NCI-H2081 (cell line): ENCODE measurements at places on chromosomes 12 and 14.

GRCh38 chr12:111705672-111706071 lies 19.8 kb downstream of the ACAD10 start:
- DNase-seq = no peak

DNA sequence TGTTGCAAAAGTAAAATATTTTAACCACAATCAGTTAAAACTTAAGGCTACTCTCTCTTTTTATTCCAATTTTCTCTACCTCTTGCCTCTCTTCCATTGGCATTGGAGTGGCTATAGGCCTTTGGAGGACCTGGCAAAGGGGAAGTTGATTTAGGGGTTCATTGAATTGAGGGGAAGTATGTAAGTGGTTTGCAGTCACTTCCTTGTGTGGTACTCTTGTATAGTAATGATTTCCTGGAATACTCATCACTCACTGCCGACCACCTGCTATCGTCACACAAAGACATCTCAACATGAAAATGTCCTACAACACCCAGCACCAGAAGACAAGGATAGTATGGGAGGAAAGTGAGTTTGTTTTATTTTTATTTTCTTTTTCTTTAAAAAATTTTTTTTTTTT lies 45.7 kb upstream of the CPM start:
- DNase-seq = no peak

GRCh38 chr12:132646850-132647249 lies 28.3 kb downstream of the P2RX2 start:
- no peak for DNase-seq

DNA sequence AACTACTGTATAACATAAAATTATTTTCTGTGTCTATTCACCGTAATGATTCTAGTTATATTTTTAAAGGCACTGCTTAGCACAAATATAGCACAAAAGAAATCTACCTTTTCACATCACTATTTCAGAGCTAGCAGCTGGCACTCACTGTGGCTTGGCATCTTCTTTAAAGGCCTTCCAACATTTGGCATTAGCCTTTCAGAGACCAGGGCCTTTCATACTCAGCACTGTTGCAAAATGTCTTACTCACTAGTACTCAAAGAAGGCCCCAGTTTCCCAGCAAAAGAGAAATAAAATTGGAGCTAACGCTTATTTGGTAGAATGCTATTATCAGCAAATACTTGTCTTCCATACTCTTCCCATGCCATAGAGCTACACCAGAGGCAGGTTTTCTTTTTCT lies 238.4 kb downstream of the MED13L start:
- no peak for DNase-seq

- DNase-seq = no peak
Measured at GRCh38 chr12:15732341-15733061, 56.7 kb downstream of the EPS8 start.

DNA sequence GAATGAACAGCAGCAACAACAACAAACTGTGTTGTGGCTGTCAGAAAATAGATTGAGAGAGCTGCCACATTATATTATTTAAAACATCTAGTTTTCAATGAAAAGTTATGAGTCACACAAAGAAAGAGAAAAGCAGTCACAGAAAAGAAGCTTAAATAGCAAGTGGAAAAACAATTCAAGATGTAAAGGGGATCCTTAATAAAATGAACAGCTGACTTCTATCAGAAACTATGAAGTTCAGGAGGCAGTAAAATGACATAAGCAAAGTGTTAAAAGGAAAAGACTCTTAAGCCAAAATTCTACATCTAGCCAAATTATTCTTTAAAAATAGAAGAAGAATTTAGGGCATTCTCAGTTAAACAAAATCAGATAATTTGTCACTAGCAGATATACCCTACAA lies 5.6 kb downstream of the CLEC14A start:
- no peak for DNase-seq

DNA sequence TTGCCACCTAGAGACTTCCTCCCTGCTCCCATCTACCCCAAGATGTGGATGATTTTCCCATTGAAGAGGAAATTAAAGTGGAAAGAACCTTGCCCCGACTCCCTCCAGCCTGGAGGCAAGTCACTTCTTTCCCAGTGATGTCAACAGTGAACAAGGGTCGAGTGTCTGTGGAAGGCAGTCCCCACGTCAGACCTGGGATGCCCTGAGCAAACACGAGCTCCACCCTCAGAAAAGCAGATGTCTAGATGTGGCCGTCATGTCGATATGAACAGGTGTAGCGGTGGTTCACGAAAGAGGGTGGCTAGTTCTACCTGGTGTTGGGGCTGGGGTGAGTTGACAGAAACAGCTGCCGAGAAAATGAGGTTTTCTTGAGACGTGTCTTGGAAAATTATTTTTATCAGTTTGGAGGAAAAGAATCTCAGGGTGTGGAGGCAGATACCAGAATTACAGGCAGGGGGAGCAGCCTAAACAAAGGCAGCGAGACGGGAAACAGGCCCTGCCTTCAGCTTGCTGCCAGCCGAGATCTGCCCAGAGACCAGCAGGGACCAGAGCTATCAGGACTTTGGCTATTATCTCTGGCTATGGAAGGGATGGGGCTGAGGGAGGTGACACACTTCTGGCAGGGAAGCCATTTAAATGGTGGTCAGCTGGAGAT lies 25.9 kb downstream of the SYNDIG1L start:
- DNase-seq = no peak

- DNase-seq = no peak
Measured at GRCh38 chr12:14936224-14936861, 2.0 kb downstream of the ERP27 start.
